Activated CD8-positive, alpha-beta memory T cell treated with anti-CD3 and anti-CD28 coated beads, Interleukin-2, amount 10 ng/mL, durations not matched to agents 7 days and 5 days (primary cell): ENCODE measurements at places on chromosomes 1 and 21. TPM values are rescaled to one million over a fixed set of nuclear protein-coding genes. Genes with fewer than 3 reads are reported as not detected.

IVL gene
- total RNA-seq, result not detected

GRCh38 chr1:88698140-88698539 is 14.1 kb downstream of the PKN2 start:
- H3K27me3 ChIP-seq, result no peaks in the 10 kb centered on the region
- H3K4me3 ChIP-seq, result no peak overlapping the region
- H3K4me1 ChIP-seq, result peaks cover 5% of the 10 kb centered on the region
- H3K27ac ChIP-seq, result no peak overlapping the region
- H3K36me3 ChIP-seq, result peaks cover 30% of the 10 kb centered on the region

- H3K27me3 ChIP-seq, result peaks cover 9% of the 10 kb centered on the region
- H3K36me3 ChIP-seq, result peaks cover 2% of the 10 kb centered on the region
- peak; percentile 75 for DNase-seq
- H3K27ac ChIP-seq, result peak overlapping the region; percentile 78
These were observed 296 bp upstream of the RNPEP start for GRCh38 chr1:201982082-201982622.

LEPR gene
- total RNA-seq, result 2.2 TPM

DNA sequence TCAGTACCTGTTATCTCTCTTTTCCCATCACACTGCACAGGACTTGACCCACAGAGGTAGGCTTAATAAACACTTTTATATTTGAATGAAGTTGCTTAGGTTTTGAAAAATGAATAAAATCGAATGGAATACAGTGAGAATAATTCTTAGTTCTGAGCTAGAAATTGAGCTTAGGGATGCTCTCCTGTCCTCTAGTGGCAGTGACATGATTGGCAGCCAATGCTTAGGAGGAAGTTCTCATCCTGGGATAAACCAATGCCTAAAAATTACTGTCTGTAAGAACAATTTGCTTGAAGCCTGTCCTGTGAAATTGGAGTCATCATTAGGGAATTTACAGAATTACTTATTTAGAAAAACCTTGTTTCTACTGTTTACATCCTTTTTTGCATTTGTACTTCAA is 21.3 kb upstream of the CYP4X1 start:
- no peaks in the 10 kb centered on the region for H3K4me1 ChIP-seq
- no peak overlapping the region for H3K4me3 ChIP-seq
- no peak overlapping the region for H3K27ac ChIP-seq

DNALI1 gene
- total RNA-seq, result 0.26 TPM

DNA sequence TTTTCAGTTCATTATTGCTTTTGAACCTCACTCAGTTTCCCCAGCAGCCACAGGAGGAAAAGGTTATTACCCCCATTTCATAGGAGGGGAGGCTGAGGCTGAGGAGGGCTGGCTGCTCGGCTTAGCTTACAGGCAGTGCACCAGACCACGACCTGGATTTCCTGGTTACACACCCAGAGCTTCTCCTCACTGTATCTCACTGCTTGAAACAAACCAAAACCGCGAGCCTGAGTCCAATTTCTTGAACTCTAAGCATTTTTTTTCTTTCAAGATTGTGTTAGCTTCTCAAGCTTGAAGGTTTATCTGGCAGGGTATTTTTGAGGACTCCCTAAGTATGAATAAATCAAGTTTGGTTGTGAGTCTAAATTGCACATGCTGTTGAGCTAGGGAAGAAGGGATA is 188.9 kb upstream of the EDN2 start:
- peaks cover 86% of the 10 kb centered on the region for H3K4me1 ChIP-seq
- peak; percentile 84 for DNase-seq
- no peaks in the 10 kb centered on the region for H3K36me3 ChIP-seq
- no peaks in the 10 kb centered on the region for H3K27me3 ChIP-seq

SHISAL2A gene
- 5.7 TPM for total RNA-seq

OR2M3 gene
- not detected for total RNA-seq
